Stimulated activated CD4-positive, alpha-beta T cell treated with anti-CD3 and anti-CD28 coated beads, TNF-alpha, amount 100 ng/mL, for 48 hours (primary cell): ENCODE measurements at places on chromosomes 12 and 14.

DNA sequence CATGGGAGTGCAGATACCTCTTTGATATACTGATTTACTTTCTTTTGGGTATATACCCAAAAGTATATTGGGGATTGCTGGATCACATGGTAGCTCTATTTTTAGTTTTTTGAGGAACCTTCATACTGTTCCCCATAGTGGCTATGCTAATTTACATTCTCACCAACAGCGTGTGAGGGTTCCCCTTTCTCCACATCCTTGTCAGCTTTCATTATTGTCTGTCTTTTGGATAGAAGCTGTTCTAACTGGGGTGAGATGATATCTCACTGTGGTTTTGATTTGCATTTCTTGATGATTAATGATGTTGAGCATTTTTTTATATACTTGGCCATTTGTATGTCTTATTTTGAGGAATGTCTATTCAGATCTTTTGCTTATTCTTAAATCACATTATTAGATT lies 44.1 kb upstream of the JDP2 start:
- no peak for DNase-seq

DNA sequence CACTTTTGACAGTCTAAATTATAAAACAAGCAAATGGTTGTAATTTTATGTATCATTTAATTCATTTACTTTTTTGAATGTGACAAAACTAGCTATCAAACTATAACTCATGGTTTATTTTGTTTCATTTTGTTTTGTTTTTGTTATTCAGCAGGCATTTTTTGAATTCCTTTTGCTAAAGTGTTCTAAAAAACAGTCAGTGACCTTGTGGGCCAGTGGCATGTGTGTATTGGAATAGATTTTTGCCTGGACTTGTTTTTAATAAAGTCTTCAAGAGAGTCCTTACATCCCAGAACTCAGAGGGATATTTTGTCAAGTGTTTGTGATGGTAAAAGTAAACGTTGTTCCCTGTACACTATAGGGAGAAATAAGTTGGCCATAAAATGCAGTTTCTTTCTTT lies 369.7 kb upstream of the SYT1 start:
- no peak for DNase-seq

DNA sequence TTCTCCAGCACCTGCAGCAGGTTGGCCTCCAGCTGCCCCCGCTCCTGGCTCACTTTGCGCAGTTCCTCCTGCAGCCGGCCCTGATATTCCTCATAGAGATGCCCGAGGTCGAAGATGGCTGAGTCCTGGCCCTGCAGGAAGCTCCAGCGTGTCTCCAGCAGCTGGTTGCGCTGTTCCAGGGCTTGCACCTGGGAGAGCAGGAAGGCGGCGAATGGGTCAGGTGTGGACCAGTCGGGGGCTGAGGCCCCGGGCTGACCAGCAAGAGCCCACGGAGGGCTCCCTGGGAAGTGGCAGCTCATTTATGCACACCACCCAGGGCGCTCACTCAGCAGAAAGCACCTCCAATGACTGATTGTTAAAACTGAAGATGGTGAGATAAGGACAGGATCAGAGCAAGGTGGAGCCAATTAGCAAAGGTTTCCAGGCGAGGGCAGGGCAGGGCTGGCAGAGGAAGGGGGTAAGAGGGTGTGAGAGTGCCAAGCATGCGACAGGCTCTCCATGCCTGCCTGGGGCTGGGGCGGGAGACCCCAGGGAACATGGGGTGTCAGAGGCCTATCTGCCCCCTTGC lies 6.3 kb downstream of the KRT80 start:
- no peak for DNase-seq

DNA sequence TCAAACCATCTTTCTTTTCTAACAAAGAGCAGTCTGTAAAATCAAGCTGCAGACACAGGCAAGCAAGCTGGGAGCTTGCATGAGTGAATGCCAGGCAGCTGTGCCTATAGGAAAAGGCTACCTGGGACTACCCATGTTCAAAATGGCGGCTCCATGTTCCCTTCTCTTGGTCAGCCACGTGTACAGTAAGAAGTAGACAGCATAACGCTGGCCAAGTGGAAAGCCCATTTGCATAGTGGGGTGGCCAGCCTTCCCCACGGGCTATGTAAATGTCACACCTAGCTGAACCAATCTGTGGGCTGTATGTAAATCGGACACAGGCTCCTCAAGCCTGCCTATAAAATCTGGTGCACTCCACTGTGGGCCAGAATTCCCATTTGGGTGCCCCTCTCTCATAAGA lies 117.1 kb downstream of the SYT10 start:
- DNase-seq, result no peak

- no peak for DNase-seq
Observed at GRCh38 chr12:97560786-97561618, 98.4 kb downstream of the RMST start.

DNA sequence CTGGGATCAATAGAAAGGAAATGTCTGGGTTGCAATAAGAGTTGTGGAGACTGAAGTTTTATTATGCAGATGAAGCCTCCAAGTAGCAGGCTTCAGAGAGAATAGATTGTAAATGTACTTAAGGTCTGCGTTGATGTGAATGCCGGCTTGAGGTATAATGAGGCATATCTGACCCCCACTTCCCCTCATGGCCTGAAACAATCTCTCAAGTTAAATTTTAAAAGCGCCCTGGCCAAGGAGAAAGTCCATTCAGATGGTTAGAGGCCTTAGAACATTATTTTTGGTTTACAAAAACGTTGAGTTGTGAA lies 28.3 kb upstream of the HIGD1C start:
- DNase-seq, result no peak

DNA sequence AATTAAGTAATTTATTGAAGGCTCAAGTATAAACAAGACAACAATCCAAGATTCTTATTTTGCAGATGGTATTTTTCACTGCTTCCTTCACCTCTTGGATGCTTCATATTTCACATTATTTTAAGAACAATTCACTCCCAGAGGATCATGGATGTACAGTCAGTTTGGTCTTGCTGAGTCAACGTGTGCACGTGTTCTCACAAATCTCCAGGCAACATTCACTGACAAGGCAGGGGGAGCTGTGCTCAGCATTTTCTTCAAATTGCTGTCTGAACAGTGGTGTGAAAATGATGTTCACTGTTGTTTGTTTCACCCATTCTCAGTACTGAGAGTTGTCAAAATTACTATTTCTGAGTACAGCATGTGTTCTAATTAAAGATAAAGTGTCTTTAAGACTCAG lies 118.3 kb upstream of the SLC38A4 start:
- no peak for DNase-seq

DNA sequence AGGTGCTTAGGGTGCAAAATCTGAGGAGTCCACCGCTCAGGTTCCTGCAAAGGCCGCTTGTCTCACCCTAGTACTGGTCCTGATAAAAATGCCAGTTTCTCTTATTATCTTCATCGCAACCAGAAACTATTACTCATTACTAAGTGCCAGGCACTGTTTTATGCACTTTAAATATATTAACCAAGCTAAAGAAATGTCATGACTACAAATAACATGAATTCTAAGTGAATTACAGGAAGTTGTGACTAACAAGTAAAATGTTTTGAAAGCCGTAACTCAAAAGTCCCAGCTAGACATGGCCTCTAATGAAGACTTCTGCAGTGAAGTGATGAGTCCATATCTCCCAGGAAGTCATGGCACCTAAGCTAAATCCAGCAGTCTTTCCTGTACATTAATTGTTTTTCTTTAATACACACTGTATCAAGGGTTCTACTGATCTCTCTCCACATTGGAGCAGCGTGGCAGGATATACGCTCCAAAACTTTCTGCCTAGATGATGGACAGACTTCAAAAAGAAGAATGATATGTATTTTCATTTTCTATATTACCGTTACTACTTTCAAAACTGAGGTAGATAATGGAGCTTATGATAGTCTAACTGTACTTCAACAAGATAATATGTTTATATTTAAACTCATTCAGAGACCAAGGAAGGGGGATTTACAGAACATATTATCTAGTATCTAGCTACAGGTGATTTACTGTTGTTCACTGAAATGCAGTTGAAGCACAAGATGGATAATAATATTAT lies 117.3 kb upstream of the ARID2 start:
- no peak for DNase-seq

- no peak for DNase-seq
Observed at GRCh38 chr14:71108398-71109119, 201.3 kb downstream of the PCNX1 start.

GRCh38 chr12:104199964-104200363 lies 15.6 kb upstream of the TXNRD1 start:
- no peak for DNase-seq

- DNase-seq, result no peak
Observed at GRCh38 chr12:104747330-104747729, 210.8 kb downstream of the SLC41A2 start.

DNA sequence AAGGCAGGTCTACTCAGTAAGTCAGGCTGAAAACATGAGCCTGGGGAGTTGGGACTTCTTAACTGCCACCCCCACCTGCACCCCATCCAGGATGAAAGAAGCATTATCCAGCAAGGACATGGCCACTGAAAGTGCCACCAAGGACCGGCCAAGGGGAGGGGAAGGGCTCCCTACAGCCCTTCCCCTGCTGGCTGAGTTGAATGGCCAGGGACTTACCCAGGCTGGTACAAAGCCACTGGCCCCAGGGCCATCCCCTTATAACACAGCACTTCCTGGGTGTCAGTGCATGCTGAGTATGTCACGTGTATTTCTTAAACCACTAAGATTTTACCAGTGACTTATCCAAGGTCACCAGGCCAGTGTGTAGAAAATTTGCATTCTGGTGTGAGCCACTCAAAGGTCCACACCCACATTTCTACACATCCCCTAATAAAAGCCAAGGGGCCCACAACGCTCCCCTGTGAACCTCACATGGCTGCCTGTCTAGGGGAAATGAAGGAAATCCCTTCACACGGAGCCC lies 29.3 kb upstream of the ZFP36L1 start:
- DNase-seq, result no peak

GRCh38 chr12:74334780-74335179 lies 202.9 kb upstream of the ATXN7L3B start:
- no peak for DNase-seq
